ENCODE measurements at places on chromosomes 7 and 10. TPM values are rescaled to one million over a fixed set of nuclear protein-coding genes. Genes with fewer than 3 reads are reported as not detected.

- DNase-seq: no peak
Measured at GRCh38 chr7:93147363-93147762, 822 bp downstream of the SAMD9L start.

DNA sequence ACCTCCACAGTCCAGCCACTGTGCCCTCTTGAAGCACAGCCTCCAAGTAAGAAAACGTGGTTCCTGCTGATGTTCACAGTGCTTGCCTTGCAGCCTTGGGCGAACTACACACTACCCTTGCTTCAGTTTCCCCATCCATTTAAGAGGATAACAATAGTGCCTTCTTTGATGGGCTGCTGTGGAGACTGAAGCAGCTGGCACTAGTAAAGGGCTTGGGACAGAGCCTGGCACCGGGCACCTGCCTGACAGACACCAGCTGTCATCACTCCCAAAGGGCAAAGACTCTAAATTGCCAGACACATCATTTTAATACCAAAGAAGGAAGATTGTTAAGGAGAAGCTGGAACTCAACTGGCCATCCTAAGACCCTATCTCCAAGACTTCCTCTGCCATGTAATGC lies 3.1 kb upstream of the C10orf90 start:
- no peak for DNase-seq

DNA sequence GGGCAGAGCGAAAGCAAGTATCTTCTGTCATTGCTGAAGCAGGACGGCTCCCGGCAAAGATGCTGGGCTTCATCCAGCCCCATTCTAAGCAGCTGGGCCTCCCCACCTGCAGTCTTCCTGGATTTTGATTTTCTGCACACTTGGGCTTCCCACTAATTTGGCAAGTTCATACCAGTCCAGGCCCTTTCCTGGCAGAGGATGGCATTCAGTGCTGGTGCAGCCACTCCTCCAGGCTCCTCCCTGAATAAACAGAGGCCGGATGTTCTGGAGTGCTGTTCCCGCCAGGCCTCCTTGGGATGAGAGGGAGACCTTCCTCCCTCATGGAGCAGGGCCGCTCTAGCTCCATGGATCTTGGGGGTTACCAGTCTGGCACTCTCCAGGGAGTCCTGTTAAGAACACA lies 3.4 kb downstream of the BAG3 start:
- no peak for DNase-seq

GRCh38 chr7:13829231-13829630 lies 160.2 kb downstream of the ETV1 start:
- no peak for DNase-seq

GRCh38 chr10:74380795-74381194 lies 229.8 kb downstream of the ADK start:
- no peak for DNase-seq

DNA sequence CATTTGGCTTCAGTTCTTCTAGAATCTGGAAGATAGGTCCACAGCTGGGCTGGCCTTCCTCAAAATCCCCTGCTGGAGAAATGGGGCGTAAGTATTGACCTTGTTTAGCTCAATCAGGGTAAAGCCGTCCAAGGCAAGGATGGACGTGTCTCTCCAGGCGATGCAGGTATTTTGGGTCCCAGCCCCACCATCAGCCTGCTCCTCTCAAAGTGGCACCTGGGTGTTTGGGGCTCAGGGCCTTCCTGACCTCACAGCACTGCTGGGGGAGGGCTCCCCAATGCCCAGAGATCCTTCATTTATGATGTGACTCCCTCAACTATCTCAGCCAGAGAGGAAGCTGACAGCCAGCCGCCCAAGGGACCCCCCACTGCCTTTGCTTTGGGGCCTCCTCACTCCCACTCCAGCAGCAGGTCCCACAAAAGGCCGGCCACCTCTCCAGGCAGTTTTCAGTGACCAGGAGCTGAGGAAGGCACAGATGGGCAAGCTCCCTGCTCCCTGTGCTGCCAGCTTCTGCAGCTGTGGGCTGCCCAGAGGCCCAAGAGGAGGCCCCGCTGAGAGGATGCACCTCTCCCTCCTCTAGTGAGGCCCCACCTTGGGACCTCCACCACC lies 140.0 kb upstream of the TCERG1L start:
- no peak for DNase-seq

The GPRIN2 gene
- 1.4 TPM for total RNA-seq

The PAX4 gene
- total RNA-seq: not detected

DNA sequence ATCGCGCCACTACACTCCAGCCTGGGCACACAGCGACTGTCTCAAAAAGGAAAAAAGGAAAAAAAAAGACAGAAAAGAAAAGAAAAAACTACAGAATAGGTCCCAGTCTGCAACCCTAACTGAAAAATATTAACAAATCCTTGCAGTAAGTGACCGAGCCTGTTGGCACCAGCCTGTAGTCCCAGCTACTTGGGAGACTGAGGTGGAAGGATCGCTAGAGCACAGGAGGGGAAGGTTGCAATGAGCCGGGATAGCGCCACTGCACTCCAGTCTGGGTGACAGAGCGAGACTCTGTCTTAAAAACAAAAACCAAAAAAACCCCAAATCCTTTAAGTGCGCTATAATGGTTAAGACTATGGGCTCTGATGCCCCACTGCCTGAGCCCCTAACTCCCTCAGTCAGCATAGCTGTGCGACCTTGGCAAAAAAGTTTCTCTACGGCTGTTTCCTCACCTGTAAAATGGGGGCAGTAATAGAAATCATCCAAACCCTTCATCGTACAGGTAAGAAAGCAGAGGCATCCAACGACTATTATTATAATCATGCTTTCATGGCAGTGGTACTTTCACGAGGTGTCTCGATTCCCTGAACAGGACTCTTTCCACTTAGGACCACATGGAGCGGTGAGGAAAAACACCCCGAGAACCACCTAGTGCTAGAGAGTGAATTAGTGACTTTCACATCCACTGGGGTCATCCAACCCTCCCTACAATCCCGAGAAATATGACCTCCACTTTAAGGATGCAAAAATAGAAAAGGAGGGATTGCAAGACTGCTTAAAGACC lies 755 bp downstream of the TOMM7 start:
- no peak for DNase-seq

DNA sequence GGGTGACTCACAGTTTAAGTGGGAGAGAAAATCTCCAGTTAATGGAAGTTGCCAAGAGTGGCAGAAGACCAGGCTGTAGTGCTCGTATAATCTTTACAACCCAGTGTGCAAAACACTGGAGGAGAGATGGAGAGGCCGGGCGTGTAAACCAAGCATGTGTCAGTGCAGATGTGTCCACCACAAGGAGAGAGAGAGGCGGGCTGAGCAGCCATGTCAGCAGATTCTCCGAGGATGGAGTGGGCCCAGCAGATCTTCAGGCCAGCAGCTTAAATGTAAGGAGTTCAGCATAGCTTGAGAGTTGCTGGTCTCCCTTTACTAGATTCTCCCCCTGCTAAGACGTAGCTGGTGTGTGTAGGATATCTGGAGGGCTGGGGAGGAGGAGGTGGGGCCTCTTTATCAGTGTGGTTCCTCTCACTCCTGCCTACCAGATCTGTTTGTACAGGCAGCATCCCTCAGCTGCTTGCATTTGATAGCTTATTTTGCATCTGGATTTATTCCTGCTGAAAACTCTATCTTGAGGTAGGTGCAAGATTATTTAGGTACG lies 13.7 kb downstream of the BPGM start:
- no peak for DNase-seq

The DENND2A gene
- total RNA-seq: 29.8 TPM

The TMEM184A gene
- total RNA-seq: not detected

The IQUB gene
- 0.56 TPM for total RNA-seq

DNA sequence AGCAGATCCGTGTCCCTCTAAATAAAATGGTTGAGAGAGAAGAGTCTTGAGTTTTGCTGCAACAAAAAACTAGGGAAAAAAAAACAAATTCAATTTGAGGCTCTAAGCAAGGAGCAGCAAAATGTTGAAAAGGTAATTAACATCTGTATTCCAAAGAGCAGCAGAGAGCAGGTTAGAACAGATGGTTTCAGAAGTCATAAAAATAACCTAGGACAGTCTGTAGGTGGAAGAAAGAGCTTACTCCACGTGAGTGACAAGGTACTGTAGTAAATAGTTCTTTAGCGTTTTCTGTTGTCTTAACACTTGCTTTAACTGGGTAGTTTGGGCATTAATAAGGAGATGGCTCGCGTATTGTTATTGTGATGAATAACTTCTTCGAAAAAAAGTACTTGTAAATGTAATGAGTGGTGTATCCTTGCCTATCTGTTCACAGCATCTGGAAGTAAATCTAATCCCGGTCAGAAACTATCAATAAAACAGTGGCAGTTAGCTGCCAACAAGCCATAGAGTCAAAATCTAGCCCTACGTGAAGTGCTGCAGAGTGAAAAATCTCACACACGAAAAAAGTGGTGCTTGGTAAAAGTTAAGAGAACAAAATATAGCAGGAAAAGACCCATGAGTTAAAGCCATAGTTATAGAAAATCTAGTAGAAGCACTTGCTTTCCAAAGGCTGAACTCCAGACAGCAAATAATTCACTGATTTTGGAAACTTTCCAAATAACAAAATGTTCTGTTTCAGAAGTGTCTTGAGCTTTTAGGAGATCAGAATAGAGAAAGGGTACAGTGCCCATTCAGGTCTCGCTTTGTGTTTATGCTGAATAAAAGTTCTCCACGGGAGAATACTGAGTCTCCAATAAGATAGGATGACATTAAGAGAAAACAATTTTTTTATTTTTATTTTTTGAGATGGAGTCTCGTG lies 49.3 kb upstream of the PARD3 start:
- no peak for DNase-seq

DNA sequence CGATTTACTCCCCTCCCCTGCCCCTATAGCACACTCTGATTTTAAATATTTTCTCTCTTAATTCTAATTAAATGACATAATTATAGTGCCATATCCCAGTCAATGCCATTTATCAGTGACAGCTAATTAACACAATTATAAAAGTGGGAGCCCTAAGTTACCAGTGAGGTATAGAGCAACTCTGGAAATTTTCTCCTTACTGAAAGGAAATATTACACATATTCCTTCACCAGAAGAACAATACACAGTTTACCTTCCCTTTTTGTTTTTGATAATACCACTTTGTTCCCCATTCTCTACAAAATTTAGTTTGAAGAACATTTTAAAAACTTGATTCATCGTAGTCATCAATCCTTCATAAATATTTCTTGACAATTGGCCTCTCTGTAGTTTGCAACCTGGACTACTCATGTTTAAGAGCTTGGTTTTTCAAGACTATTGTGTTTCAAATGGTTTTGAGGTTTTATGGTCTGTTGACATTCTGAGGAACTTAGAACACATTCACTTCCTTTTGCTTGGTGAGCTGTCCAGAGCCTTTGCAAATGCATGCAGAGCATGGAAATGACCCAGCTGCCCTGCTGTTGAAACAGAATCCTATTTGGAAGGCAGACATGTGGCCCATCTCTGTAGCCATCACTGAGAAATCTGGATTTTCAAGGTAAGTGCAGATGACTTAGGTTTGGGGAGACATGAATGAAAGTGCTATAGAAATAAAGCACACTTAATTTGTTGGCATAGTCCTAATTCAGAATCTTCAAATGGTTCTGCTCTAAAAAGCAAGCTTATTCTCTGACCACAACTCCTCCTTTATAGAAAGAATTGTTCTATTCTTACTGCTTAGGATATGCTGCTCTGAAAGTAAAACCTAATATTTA lies at the start of gene GPR141:
TSS of gene GPR141 (plus strand) at position 521 of the 875 bp plus-strand sequence. CDS start 56,628 bp downstream, outside the sequence.
- no peak for DNase-seq

The TRIM24 gene
- total RNA-seq: 93.8 TPM

DNA sequence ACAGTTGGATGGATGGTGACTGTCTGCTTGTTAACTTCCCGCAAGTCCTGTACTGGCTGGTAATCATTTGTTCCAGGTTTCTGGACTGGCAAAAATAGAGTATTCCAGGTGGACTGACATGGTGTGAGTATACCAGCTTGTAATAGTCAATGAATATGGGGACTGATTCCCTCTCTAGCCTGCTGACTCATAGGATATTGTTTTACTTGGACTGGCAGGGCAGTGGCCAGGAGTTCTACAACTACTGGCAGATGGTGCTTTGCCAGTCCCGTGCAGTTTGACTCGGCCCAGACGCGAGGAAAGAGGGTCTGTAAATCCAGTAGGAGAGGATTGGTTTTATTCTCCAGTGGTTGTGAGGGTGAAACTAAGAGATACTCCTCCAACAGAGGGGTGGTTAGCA lies 78.0 kb downstream of the PRR15 start:
- no peak for DNase-seq

The MKI67 gene
- 140 TPM for total RNA-seq

GRCh38 chr7:38728145-38728544 lies 97.0 kb upstream of the AMPH start:
- DNase-seq: no peak

The UNCX gene
- 2.4 TPM for total RNA-seq

GRCh38 chr10:84256510-84257342 lies 11.9 kb downstream of the RGR start:
- DNase-seq: peak; percentile 68

- no peak for DNase-seq
Measured at GRCh38 chr10:98090822-98091221, 43.6 kb upstream of the R3HCC1L start.

DNA sequence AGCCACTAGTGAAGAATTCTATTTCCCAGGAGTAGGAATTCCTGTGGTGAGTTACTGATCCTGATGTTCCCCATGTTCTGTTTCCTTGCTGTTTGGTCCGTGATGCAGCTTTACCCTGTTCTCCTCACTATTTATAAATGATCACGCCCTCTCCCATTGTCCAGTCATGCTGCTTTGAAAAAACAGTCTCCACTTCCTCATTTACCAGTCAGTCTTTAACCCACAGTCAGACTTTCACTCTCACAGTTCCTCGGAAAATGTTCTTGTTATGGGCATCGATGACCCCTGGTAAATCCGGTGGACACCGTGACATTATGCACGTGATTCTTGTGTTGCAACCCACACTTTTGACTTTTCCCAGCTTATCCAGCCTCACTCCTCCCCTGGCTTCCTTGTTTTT lies 14.4 kb downstream of the SCIN start:
- no peak for DNase-seq

GRCh38 chr7:18703685-18704084 lies 208.1 kb downstream of the HDAC9 start:
- no peak for DNase-seq

- no peak for DNase-seq
Measured at GRCh38 chr7:26510231-26510957, 218.7 kb downstream of the SNX10 start.

DNA sequence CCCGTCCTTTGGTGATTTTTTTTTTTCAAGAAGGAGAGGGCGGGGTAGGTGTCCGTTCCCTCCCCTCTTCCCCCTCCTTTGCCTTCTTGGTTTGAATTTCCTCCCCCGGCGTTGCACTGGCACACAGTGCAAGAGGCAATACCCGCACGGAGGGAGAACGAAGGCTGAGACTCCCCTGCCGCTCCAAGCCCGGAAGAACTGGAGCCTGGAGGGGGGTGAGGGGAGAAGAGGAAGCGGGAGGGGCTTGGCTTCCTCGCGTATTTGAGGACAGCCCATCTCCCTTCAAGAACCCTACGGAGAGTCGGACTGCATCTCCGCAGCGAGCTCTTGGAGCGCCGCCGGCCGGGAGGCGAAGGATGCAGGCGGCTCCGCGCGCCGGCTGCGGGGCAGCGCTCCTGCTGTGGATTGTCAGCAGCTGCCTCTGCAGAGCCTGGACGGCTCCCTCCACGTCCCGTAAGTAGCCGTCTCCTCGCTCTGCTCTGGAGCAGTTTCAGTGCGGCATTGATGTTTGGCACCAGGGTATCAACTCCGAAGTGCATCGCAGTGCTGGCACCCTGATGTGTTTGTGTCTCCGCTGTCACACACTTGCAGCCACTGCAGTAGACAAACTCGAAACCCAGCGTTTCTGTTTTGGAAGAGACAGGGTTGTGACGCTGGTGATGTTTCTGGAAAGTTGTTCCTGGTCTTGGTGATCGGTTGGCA lies at the start of gene CNTNAP2:
TSS of gene CNTNAP2 (plus strand) at position 281 of the 702 bp plus-strand sequence. CDS start at position 357, 76 bp downstream.
- peak; percentile 39 for DNase-seq

The LIPK gene
- total RNA-seq: not detected

- DNase-seq: no peak
Measured at GRCh38 chr10:1846032-1846431, 108.7 kb upstream of the ADARB2 start.

- no peak for DNase-seq
Measured at GRCh38 chr10:124704428-124705380, 39.5 kb downstream of the FAM53B start.

The ZNF467 gene
- total RNA-seq: 1.9 TPM

Data from neural crest cell (in vitro differentiated cells).